Karpas-422 (cell line): ENCODE measurements at places on chromosomes 13 and 19. TPM values are rescaled to one million over a fixed set of nuclear protein-coding genes. Genes with fewer than 3 reads are reported as not detected.
A peak's percentile ranks its signal among the peaks of the same experiment; 100 is the strongest.

The KLK12 gene
- total RNA-seq, result not detected in 2 replicates

DNA sequence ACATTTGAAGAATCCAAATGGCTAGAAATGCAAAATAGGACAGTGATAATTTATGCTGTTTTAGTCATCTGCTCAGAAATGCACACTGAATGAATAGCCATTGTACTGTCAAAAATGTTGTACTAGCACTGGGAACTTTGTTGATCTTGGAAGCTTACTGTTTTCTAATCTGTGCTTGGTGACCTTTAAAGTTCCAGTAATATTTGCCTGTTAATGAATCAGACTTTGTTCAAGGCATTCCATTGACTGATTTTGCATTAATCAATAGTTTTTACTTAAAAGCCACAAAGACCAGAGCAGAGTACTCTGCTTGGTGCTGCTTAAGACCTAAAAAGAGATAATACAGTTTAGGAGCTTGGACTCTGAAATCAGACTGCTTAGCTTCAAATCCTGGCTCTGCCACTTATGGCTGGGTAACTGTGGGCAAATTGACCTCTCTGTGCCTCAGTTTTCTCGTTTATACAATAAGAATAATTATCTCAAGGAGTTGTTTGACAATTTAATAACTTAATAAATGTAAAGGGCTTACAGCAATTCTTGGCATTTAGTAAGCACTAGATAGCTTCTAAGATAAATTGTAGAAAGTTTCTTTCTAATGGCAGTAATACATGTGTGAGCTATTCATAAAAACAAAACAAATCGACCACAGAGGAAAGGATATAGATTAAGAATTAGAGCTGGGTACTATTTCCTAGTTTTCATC, 4.6 kb upstream of the SLAIN1 start:
- no peaks in the 10 kb centered on the region for H3K36me3 ChIP-seq
- no peaks in the 10 kb centered on the region for H3K27me3 ChIP-seq
- DNase-seq, result no peak
- no peak overlapping the region for H3K4me3 ChIP-seq
- H3K4me1 ChIP-seq, result peaks cover 6% of the 10 kb centered on the region
- H3K27ac ChIP-seq, result no peak overlapping the region

- peak; percentile 88 for DNase-seq
- peaks cover 12% of the 10 kb centered on the region for H3K4me1 ChIP-seq
- no peaks in the 10 kb centered on the region for H3K36me3 ChIP-seq
- H3K27me3 ChIP-seq, result no peaks in the 10 kb centered on the region
- H3K4me3 ChIP-seq, result no peak overlapping the region
Observed at GRCh38 chr19:17385878-17386611, 8.0 kb downstream of the CCDC194 start.

GRCh38 chr19:19470579-19470978, 44.8 kb downstream of the TSSK6 start:
- peaks cover 29% of the 10 kb centered on the region for H3K4me1 ChIP-seq
- H3K4me3 ChIP-seq, result peak overlapping the region; percentile 22; the same call in 1 of the 2 replicates
- H3K27ac ChIP-seq, result peak overlapping the region; percentile 78
- H3K36me3 ChIP-seq, result peaks cover 29% of the 10 kb centered on the region
- DNase-seq, result no peak

DNA sequence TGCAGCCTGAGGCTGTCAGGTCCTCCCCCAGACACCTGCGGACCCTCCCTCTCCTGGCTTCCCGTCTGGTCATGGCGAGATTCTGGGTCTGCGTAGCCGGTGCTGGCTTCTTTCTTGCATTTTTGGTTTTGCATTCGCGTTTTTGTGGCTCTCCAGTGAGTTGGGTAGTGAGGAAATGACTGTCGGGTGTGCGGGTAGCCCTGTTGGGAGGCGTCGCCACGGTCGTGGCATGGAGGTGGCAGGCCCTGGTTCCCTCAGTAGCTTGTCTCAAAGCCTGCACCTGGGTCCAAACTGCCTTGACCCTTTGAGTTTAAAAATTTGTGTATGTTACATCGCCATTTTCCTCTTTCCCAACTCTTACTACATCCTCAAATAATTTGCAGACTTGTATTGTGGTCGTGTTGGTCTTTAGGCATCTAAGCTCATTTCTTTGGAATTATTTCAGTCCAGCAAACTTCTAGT, 344 bp downstream of the NHLRC3 start:
- H3K4me3 ChIP-seq, result peak overlapping the region; percentile 73
- H3K27ac ChIP-seq, result peak overlapping the region; percentile 75
- H3K4me1 ChIP-seq, result peaks cover 43% of the 10 kb centered on the region
- H3K27me3 ChIP-seq, result no peaks in the 10 kb centered on the region
- peak; percentile 75 for DNase-seq
